ENCODE measurements at places on chromosomes 16 and 17. TPM values are rescaled to one million over a fixed set of nuclear protein-coding genes. Genes with fewer than 3 reads are reported as not detected.
A peak's percentile ranks its signal among the peaks of the same experiment; 100 is the strongest.

The KRT14 gene
- not detected for total RNA-seq

The CHRNE gene
- total RNA-seq = 0.71 TPM

The KRTAP9-4 gene
- not detected for total RNA-seq

The GNAO1 gene
- 1.8 TPM for total RNA-seq

The LLGL1 gene
- total RNA-seq = 12.0 TPM

The MATCAP1 gene
- 29.0 TPM for total RNA-seq

- DNase-seq = no peak
- no peak overlapping the region for H3K4me3 ChIP-seq
- H3K4me1 ChIP-seq = no peaks in the 10 kb centered on the region
- H3K36me3 ChIP-seq = no peaks in the 10 kb centered on the region
- H3K27me3 ChIP-seq = no peaks in the 10 kb centered on the region
- no peak overlapping the region for H3K27ac ChIP-seq
Observed at GRCh38 chr16:25493136-25493811, 198.5 kb upstream of the HS3ST4 start.

- H3K4me1 ChIP-seq = peaks cover 42% of the 10 kb centered on the region
- peak overlapping the region; percentile 48 for H3K4me3 ChIP-seq
- no peak for DNase-seq
- peaks cover 56% of the 10 kb centered on the region for H3K27me3 ChIP-seq
- no peak overlapping the region for H3K27ac ChIP-seq
- H3K36me3 ChIP-seq = no peaks in the 10 kb centered on the region
Observed at GRCh38 chr16:2468233-2468724, 2.8 kb upstream of the NTN3 start.

- H3K27ac ChIP-seq = no peak overlapping the region
- no peak for DNase-seq
- no peaks in the 10 kb centered on the region for H3K36me3 ChIP-seq
- no peaks in the 10 kb centered on the region for H3K27me3 ChIP-seq
- H3K4me1 ChIP-seq = peaks cover 74% of the 10 kb centered on the region
- H3K4me3 ChIP-seq = no peak overlapping the region
Observed at GRCh38 chr16:8951447-8952280, 12.0 kb downstream of the USP7 start.

GRCh38 chr16:88536971-88537751, 33.0 kb upstream of the ZC3H18 start:
- H3K4me1 ChIP-seq = peaks cover 14% of the 10 kb centered on the region
- H3K27me3 ChIP-seq = peaks cover 29% of the 10 kb centered on the region
- H3K36me3 ChIP-seq = no peaks in the 10 kb centered on the region
- DNase-seq = no peak
- H3K4me3 ChIP-seq = no peak overlapping the region

GRCh38 chr16:1991135-1991551, 1.4 kb downstream of the SYNGR3 start:
- H3K27me3 ChIP-seq = peaks cover 27% of the 10 kb centered on the region

GRCh38 chr16:48057048-48057447, 98.7 kb downstream of the ABCC12 start:
- peaks cover 27% of the 10 kb centered on the region for H3K4me1 ChIP-seq
- H3K36me3 ChIP-seq = no peaks in the 10 kb centered on the region
- no peak overlapping the region for H3K4me3 ChIP-seq
- DNase-seq = no peak
- no peaks in the 10 kb centered on the region for H3K27me3 ChIP-seq

- peaks cover 78% of the 10 kb centered on the region for H3K36me3 ChIP-seq
- H3K27me3 ChIP-seq = no peaks in the 10 kb centered on the region
- no peak overlapping the region for H3K4me3 ChIP-seq
- no peak for DNase-seq
- no peaks in the 10 kb centered on the region for H3K4me1 ChIP-seq
Observed at GRCh38 chr16:74944466-74944865, 40.5 kb downstream of the WDR59 start.

GRCh38 chr17:51481370-51481769, 221.0 kb downstream of the UTP18 start:
- H3K27me3 ChIP-seq = no peaks in the 10 kb centered on the region
- H3K4me1 ChIP-seq = no peaks in the 10 kb centered on the region
- H3K36me3 ChIP-seq = no peaks in the 10 kb centered on the region
- DNase-seq = no peak
- no peak overlapping the region for H3K4me3 ChIP-seq

GRCh38 chr17:7220593-7221277, 997 bp downstream of the ACADVL start:
- H3K27ac ChIP-seq = peak overlapping the region; percentile 97
- peaks cover 48% of the 10 kb centered on the region for H3K4me1 ChIP-seq
- peaks cover 46% of the 10 kb centered on the region for H3K36me3 ChIP-seq

DNA sequence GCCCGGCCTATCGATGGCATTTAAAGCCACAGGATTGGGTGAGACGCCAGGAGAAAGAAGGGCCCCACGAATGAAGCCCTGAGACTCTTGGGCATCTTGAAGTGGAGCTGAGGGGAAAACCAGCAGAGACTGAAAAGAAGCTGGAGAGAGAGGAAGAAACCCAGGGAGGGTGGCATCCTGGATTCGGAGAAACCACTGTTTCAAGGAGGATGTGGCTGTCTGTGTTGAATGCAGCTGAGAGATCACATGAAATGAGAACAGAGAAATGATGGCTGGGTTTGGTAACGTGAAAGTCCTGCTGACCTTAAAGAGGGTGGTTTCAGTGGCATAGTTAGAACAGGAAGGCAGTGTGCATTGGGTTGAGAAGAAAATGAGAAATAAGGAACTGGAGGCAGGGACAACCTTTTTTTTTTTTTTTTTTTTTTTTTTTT, 3.8 kb downstream of the TNFSF12 start:
- DNase-seq = no peak
- peaks cover 8% of the 10 kb centered on the region for H3K36me3 ChIP-seq
- H3K4me3 ChIP-seq = no peak overlapping the region
- H3K27me3 ChIP-seq = no peaks in the 10 kb centered on the region
- H3K27ac ChIP-seq = peak overlapping the region; percentile 75

- H3K27ac ChIP-seq = peak within 1 kb of the TSS; percentile 94
- no peaks in the 10 kb centered on the region for H3K36me3 ChIP-seq
- H3K4me3 ChIP-seq = peak within 1 kb of the TSS; percentile 79
- H3K4me1 ChIP-seq = peaks cover 55% of the 10 kb centered on the region
- DNase-seq = peak; percentile 83
- peaks cover 11% of the 10 kb centered on the region for H3K27me3 ChIP-seq
Observed at GRCh38 chr16:4315186-4316107, at the start of gene GLIS2. TSS of gene GLIS2 (plus strand) at chr16:4316067. CDS start at chr16:4332281, 16,214 bp downstream.

- H3K36me3 ChIP-seq = no peaks in the 10 kb centered on the region
- peaks cover 17% of the 10 kb centered on the region for H3K4me1 ChIP-seq
- H3K27ac ChIP-seq = no peak overlapping the region
- no peak overlapping the region for H3K4me3 ChIP-seq
- peaks cover 19% of the 10 kb centered on the region for H3K27me3 ChIP-seq
- DNase-seq = no peak
Observed at GRCh38 chr17:50603340-50603739, 31.3 kb upstream of the ABCC3 start.

GRCh38 chr16:73043828-73044467, 4.0 kb downstream of the ZFHX3 start:
- H3K27ac ChIP-seq = peak overlapping the region; percentile 18
- no peaks in the 10 kb centered on the region for H3K27me3 ChIP-seq
- DNase-seq = no peak
- H3K36me3 ChIP-seq = no peaks in the 10 kb centered on the region

- no peaks in the 10 kb centered on the region for H3K4me1 ChIP-seq
- no peaks in the 10 kb centered on the region for H3K27me3 ChIP-seq
- DNase-seq = no peak
Observed at GRCh38 chr17:11618861-11619566, 20.7 kb downstream of the DNAH9 start.

DNA sequence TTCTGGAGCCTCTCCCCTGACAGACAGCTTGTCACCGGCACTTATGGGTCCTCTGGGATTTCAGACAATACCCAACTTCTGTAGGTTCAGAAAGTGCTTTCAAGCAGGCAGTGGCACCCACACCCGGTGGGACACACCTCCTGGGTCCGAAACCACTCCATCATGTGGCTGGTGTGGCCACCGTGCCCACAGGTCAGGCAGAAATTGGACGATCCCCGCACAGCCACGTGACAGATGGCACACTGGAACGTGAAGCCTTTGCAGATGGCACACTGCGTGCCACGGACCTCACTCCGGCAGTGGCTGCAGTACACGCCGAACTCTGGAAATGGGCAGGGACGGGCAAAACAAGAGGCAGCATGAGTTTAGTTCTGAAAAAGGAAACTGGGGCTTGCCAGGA, 99.5 kb upstream of the FA2H start:
- H3K27me3 ChIP-seq = no peaks in the 10 kb centered on the region
- H3K36me3 ChIP-seq = peaks cover 58% of the 10 kb centered on the region
- no peak overlapping the region for H3K27ac ChIP-seq
- no peak for DNase-seq

DNA sequence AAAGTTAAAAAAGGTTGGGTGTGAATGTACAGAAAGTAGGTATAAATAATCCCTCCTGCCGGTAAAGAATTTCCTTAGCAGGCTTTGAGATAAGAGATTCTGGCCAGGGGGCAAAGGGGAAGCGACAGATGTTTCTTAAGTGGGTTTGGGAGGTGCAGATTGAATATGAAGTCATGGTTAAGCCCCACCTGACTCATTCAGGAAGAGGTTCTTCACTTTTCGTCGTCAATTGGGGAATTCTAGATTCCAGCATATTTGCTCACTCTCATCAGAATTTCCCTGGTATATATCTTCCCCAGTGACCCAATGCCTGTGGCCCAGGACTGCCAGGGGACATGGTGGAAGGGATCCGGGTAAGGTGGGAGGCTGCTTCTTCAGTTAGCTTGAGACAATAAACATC, 127.8 kb downstream of the CPPED1 start:
- DNase-seq = no peak
- H3K4me3 ChIP-seq = no peak overlapping the region
- no peaks in the 10 kb centered on the region for H3K36me3 ChIP-seq
- no peak overlapping the region for H3K27ac ChIP-seq

GRCh38 chr17:2828397-2829038, 32.3 kb downstream of the RAP1GAP2 start:
- peak; percentile 80 for DNase-seq
- H3K27me3 ChIP-seq = peaks cover 2% of the 10 kb centered on the region
- H3K4me1 ChIP-seq = peaks cover 3% of the 10 kb centered on the region
- H3K4me3 ChIP-seq = no peak overlapping the region

- no peak overlapping the region for H3K4me3 ChIP-seq
- no peak for DNase-seq
Observed at GRCh38 chr16:79839466-79840341, 239.2 kb upstream of the MAF start.

- DNase-seq = no peak
- no peak within 1 kb of the TSS for H3K4me3 ChIP-seq
- H3K36me3 ChIP-seq = no peaks in the 10 kb centered on the region
- H3K27ac ChIP-seq = no peak within 1 kb of the TSS
- no peaks in the 10 kb centered on the region for H3K4me1 ChIP-seq
Observed at GRCh38 chr16:11280616-11281522, at the start of gene PRM1. TSS of gene PRM1 (minus strand) at chr16:11281330. CDS start at chr16:11281238, 92 bp downstream.

GRCh38 chr16:48075398-48075797, 80.4 kb downstream of the ABCC12 start:
- no peak overlapping the region for H3K27ac ChIP-seq
- no peaks in the 10 kb centered on the region for H3K27me3 ChIP-seq
- H3K36me3 ChIP-seq = no peaks in the 10 kb centered on the region
- H3K4me3 ChIP-seq = no peak overlapping the region

- no peaks in the 10 kb centered on the region for H3K27me3 ChIP-seq
- H3K27ac ChIP-seq = no peak overlapping the region
- H3K36me3 ChIP-seq = no peaks in the 10 kb centered on the region
- DNase-seq = no peak
- H3K4me1 ChIP-seq = no peaks in the 10 kb centered on the region
Observed at GRCh38 chr17:33572615-33573014, 279.5 kb upstream of the ASIC2 start.

DNA sequence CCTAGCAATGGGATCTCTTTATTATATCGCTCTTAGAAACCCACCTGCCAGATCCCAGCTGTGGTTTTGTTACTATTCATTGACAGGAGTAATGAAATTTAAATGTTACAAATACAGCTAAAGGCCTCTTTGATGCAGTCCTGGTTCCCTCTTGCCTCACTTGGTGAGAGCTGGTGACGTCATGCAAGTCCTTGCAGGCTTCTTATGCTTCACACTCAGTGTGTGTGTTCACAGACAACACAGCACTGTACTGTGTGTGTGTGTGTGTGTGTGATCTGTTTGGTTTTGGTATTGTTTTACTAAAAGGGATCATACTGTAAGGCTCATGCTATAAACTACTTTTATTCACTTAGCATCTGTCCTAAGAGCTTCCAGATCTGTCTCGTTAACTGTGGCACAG, 75.0 kb downstream of the USP22 start:
- no peak for DNase-seq
- no peaks in the 10 kb centered on the region for H3K4me1 ChIP-seq
- no peak overlapping the region for H3K4me3 ChIP-seq
- H3K27ac ChIP-seq = no peak overlapping the region
- H3K36me3 ChIP-seq = no peaks in the 10 kb centered on the region
- no peaks in the 10 kb centered on the region for H3K27me3 ChIP-seq

DNA sequence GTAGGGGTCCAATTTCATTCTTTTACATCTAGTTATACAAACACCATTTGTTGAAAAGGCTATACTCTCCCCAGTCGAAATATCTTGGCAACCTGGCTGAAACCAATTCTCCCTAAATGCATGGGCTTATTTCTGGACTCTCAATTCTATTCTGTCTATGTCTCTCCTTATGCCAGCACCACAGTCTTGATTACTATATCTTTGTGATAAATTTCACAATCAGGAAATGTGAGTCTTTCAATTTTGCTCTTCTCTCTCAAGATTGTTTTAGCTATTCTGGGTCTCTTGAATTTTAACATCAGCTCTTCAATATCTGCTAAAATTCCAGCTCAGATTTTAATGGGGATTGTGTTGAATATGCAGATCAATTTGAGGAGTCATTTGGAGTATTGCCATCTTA, 5.9 kb upstream of the TRIM25 start:
- H3K27me3 ChIP-seq = no peaks in the 10 kb centered on the region
- peaks cover 20% of the 10 kb centered on the region for H3K4me1 ChIP-seq
- DNase-seq = no peak
- H3K36me3 ChIP-seq = no peaks in the 10 kb centered on the region

DNA sequence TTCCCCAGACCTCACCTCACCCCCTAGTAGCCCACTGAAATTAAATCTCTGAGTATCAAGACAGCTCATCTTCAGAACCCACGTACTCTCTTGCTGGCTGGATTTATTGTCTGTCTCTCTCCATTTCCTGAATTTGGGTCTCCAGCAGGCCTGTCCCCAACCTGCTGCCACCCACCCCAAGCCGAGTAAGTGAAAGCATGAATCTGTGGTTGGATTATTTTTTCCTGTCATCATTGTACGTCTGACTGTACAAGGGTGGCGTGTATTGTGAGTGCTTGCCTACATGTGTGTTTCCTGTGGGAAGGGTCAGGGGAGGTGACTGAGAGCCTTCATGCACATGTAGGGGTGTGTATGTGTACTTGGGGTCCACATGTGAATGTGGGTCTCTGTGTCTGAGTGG, 5.4 kb downstream of the TNP2 start:
- peaks cover 25% of the 10 kb centered on the region for H3K4me1 ChIP-seq
- no peaks in the 10 kb centered on the region for H3K27me3 ChIP-seq
- no peak for DNase-seq
- no peak overlapping the region for H3K27ac ChIP-seq
- H3K36me3 ChIP-seq = no peaks in the 10 kb centered on the region
